COR-L47 (cell line): ENCODE measurements at places on chromosomes 16 and 17.

DNA sequence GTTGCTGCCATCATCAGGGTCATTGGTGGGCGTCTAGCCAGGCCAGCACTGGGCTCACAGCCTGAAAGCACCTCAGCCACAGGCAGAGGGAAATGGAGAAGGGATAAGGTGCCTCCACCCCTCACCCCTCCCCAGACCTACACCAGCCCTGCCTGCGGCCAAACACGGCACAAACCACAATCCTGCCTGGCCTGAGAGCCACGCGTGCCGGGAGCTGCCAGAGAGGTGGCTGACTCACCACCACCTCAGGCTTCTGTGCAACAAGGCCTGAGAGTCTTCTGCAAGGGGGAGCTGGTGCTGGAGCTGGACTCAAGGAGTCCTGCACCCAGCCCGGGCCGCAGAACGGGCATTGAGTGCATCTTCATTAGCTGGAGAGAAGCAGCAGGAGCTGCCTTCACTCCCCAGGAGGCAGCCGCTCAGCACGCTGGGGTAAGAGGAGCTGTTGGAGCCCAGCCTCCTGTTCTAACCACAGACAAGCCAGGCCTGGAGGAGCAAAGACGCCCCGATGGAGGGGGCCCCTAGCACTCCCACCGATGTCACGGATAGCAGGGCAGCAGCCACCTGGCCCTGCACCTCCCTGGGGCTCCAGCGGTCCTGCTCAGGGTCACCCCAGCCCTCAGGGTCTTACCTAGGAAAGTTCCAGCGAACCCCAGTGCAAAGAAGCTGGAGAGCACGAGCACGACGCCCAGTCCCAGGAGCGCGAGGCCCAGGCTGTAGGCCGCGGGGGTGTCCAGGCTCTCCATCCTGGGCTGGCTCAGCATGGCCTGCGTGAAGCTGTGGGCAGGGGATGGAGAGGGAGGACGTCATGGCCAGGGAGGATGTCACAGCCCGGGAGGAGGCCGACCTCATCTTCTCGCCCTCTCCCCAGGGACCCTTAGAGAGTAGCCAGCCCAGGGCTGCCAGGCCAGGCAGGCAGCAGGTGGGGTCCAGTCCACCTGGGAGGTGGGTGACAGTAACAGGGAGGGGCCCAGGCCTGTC is 16.0 kb upstream of the RASD1 start:
- DNase-seq, result no peak

DNA sequence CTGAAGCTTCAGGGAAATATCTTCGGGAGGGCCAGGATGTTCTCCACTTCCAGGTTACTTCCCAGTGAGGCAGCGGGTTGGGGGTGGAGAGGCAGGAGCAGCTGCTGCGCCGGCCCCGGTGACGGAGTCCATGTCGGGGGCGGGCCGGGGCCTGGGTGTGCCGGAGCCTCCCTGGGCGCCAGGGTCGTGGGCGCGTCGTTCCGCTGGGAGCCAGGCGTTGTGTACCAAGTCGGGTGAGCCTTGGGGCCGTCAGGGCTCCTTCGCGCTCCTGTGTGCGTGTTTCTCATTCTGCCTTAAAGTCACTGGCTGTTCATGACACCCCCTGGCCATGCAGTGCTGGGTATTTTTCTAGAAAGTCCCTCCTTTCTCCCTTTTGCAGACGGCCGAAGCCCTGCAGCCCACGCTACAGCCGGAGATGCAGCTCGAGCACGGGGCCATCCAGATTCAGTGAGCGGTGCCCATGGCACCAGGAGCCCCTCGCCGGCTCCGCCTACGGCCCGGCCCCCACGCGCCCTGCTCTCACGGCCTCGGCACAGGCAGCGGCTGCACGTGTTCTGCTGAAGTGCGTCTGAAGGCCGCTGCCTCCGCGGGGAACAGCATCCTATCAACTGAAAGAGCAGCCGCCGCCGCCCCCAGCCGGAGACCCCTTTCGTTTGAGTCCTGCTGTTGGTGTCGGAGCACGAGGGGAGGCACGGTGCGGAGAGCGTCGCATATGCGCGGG is 125.1 kb downstream of the BANP start:
- no peak for DNase-seq

- DNase-seq, result no peak
These were observed 14.1 kb downstream of the MFSD11 start for GRCh38 chr17:76752006-76752405.

GRCh38 chr16:12057266-12057665 is 80.7 kb downstream of the SNX29 start:
- DNase-seq, result no peak

- no peak for DNase-seq
These were observed 41.6 kb downstream of the DCAKD start for GRCh38 chr17:45009676-45010467.

DNA sequence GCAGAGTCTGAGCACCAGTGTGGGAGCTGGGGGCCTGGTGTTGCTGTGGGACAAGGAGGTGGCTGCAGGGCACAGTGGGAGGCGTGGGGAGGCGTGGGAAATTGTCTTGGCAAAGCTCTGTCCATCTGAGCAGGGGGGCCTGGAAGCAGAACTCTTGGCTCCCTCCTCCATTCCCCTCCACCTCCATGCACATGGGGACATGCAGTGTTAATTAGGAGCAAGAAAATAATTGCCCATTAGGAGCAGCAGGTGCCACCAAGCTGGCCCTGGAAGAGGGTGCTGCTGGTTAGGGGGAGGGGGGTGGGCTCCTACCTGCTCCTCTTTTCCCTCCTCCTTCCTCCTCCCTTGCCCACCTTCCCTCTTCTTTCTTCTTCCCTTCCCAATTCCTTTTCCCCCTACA is 4.5 kb downstream of the TTYH2 start:
- DNase-seq, result peak; percentile 66

DNA sequence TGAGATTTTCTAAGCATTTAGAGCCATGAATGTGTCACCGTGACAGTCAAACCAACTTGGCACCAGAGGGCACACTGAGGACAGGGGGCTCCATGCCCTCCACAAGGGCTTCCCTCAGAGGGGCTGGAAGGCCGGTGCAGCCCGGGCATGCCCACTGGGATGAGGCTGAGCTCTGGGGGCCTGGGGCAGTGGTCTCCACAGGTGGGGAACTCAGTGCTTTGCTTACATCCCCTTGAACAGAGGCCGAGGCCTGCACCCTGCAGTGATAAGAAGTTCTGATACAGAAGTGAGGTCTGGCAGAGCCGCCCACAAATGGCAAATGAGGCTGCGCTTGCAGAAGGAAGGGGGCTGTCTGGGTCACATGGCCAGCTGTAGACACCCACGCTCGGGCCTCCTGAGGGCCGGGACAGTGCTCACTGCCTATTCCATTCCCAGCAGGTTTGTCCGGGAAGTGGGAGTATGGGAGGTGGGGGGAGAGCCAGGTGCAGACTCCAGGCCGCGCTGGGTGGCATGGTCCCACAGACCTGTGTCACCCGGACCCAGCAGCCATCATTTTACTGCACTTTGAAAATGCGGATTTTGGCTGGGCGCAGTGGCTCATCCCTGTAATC is 116.8 kb upstream of the CREBBP start:
- DNase-seq, result no peak

DNA sequence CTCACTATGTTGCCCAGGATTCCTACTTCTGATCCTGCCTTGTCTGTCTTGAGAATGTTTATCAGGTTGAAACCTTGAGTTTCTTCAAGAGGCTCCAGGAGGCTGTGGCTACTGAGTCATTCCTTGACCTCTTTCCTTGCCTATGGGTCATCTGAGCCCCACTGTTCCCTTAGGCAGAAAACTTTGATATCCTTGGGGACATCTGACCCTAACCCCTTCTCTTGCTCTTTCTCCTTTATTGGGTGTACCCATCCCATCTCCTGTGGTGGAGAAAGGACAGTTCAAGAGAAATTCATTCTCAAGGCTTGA is 12.5 kb downstream of the ARL4D start:
- DNase-seq, result no peak

DNA sequence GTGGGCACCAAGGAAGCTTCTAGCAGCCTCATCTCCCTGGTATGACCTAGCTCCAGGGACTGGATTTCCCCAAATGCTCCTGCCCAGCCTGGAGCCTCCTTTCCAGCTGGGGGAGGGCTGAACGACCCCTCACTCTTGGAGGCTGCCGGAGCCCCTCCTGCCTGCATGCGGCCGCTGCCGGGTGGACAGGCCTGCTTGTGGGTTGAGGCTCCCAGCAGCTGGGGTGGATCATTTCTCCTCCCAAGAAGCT is 213.6 kb downstream of the SEC14L1 start:
- DNase-seq, result no peak

GRCh38 chr17:34561328-34561727 is 18.1 kb upstream of the TMEM132E start:
- no peak for DNase-seq

DNA sequence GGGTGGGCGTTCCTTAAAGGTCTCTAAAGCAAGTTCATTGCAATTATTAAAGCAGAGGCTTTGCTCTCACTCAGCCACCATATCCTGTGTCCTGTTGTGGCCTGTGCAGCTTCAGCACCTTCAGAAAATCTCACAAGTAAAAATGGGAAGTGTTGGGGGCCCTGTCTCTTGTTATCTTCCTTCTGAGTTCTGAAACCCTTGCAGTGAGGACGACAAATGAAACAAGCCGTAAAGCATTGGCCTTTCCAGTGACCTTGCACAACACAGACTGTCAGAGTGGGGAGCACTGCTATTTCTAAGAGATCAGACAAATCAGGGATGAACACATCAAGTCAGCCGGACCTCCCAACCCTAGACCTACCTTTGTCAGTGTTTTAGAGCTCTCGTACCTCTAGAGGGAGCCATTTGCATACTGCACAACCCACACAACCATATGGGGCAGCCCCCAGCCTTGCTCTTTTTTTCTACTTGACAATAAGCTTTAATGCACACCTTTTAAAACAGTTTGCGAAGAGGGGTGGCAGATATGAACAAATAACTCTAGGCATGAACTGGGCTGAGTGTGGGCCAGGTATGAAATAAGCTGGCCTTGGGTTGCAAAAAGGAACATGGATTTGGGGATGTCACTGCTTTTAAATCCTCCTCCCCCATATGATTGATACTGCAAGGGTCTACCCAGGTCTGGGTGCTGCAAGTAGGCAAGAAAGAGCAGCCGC is 89.8 kb downstream of the KATNIP start:
- peak; percentile 54 for DNase-seq

- DNase-seq, result no peak
These were observed at the start of gene ABCC12 for GRCh38 chr16:48155926-48156789. Gene ABCC12 (minus strand): TSS chr16:48155993. CDS start chr16:48146424, 9,569 bp downstream.

DNA sequence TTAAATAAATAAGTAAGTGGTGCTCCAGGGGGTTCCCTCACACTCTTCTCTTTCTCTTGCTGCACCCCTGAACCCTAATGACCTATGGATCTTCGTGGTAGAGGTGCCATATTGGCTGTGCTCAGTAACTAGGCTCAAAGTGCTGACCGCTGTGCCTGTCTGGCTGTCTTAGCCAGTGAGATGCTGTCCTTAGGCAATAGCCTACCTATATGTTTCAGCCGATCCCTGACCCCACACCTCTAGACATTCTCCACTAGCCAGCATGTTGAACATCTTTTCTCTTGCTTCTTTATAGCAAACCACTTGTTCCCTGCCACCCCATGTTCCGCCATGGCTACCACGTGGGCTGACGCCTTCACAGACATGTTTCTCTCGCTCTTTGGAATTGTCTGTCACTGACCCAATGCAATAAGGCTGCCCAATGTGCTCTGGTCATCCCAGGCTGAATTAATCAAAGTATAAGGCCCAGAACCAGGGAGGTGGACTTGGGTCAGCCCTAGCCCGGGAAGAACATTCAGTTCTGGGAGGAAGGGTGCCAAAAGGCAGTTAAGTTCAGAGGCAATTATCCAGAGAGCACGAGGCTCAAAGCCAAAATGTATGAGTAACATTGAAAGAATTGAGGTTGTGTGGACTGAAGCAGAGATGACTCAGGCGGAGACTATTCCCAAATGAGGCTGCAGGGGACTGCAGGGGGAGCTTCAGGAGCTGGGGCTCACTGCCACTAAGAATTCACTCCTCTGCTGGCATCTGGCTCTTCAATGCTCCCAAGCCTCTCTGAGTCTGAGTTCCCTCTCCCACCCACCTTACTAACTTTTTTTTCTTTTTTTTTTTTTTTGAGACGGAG is 28.7 kb upstream of the TNRC6A start:
- no peak for DNase-seq

DNA sequence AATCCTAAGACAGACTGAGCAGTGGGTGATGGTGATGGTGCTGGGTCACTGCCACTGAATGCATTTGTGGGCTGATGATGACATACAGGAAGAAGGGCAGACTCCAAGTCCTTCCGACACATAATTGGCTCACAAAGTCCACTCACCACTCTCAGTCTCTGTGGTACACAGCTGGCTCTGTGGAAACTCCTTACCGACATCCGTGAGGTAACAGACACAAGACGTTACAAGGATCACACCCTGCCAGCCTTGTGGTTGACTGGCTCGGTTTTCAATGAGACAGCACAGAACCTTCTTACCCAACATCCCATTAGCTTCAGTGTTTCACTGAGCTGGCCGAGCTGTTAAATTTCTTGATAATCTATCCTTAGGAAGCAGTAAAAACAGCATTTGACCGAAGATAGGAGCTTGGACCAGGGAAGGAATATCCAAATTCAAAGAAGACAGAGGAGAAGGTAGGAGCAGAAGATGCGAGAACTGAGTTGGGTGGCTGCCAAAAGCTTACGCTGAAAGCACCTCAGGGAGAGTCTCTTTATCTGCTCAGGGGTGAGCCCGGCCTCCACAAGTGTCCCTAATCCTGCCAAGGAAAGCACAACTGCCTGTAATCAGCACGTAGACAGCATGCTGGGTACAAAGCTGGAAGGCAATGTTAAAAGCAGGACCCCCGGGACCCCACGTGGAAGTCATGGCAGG is 5.5 kb upstream of the MXRA7 start:
- no peak for DNase-seq

- DNase-seq, result no peak
These were observed 12.6 kb downstream of the UTS2R start for GRCh38 chr17:82384051-82384729.

GRCh38 chr17:79930877-79931816 is 91.9 kb upstream of the CBX4 start:
- no peak for DNase-seq
